ENCODE measurements at places on chromosomes 2 and 18. TPM values are rescaled to one million over a fixed set of nuclear protein-coding genes. Genes with fewer than 3 reads are reported as not detected.
A peak's percentile ranks its signal among the peaks of the same experiment; 100 is the strongest.

- DNase-seq, result no peak
Observed at GRCh38 chr2:186486651-186487647, 889 bp downstream of the ZC3H15 start.

- DNase-seq, result no peak
Observed at GRCh38 chr2:254241-254640, 9.6 kb downstream of the SH3YL1 start.

- no peak for DNase-seq
Observed at GRCh38 chr2:227783404-227784138, 30.1 kb upstream of the CCL20 start.

DNA sequence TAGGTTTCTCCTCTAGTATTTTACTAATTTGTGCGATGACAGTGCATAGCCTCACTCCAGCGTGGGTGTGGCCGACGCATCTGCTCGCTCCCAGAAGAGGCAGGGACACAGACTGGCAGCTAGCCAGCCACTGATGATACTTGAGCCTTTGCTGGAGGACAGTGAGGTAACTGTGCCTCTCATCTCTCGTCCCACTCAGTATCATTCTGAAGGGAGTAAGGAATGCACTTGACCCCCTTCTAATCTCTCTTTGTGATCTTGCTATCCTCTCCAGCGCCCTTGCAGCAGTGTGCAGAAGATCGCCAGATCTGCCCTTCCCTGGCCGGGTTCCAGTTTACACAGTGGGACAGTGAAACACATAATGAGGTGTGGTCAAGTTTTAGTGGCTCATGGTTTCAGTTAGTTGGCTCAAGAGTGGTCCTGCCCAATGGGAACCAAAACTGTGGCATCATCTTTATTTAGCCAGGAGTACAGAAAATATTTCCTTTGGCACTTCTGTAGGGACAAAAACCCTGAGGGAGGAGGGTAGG is 17.5 kb downstream of the NCAPH start:
- no peak for DNase-seq

- DNase-seq, result no peak
Observed at GRCh38 chr2:36446294-36446693, 90.7 kb downstream of the CRIM1 start.

- DNase-seq, result no peak
Observed at GRCh38 chr18:4125224-4125623, 329.9 kb downstream of the DLGAP1 start.

DNA sequence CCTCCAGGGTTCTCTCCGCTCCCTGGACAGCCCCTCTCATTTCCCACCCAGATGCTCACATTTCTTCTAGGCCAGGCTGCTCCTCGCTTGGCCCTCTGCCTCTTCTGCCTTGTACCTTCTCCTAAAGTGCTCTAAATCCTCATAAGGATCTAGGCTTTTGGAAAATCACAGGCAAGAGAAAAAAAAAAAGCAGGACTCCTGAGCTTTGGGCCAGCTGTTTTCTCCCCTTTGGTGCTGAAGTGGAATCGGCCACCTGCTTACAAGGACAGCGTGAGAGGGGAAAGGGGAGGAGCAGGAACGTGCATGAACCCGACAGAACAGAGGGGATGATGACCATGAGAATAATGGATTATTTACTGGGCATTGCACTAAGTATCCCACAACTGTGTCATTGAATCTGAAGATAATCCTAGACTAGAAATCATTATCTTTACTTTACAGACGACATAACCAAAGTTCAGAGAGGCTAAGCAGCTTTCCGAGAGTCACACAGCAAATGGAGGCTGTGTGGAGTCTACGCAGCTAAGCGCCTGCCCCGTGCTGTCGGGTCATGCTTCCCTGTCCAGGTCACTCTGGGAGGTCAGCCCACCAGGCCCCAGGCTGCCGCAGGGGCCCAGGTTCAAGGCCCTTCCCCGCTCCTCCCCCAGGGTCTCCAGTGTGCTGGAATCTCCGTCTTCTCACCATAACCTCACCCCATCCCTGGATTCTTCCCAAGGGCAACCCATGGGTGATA is 141.9 kb downstream of the PXDN start:
- DNase-seq, result no peak

- no peak for DNase-seq
Observed at GRCh38 chr2:232363784-232364615, 14.6 kb upstream of the ALPP start.

DNA sequence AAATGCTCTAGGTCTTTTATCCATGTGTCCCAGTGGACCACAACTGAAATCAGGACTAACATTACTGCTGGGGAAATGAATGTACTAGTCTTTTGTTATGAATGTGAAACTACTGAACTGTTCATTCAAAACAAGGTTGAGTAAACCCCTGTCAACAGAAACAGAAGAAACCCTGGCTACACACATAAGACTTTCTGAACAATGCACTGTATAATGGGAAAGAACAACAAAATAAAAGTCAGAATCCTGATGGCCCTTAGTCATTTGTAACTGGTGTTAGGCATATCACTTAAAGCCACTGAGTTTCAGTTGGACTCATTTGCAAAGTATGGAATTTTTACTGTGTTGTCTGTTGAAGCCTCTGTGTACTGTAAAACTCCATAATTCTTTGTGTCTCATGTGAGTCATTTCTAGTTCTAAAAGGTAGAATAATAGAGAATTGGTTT is 77.0 kb upstream of the UBXN4 start:
- DNase-seq, result no peak

- DNase-seq, result peak; percentile 63
Observed at GRCh38 chr2:55014962-55015939, 35.0 kb downstream of the RTN4 start.

- peak; percentile 88 for DNase-seq
Observed at GRCh38 chr2:10654069-10654468, 35.7 kb downstream of the NOL10 start.

DNA sequence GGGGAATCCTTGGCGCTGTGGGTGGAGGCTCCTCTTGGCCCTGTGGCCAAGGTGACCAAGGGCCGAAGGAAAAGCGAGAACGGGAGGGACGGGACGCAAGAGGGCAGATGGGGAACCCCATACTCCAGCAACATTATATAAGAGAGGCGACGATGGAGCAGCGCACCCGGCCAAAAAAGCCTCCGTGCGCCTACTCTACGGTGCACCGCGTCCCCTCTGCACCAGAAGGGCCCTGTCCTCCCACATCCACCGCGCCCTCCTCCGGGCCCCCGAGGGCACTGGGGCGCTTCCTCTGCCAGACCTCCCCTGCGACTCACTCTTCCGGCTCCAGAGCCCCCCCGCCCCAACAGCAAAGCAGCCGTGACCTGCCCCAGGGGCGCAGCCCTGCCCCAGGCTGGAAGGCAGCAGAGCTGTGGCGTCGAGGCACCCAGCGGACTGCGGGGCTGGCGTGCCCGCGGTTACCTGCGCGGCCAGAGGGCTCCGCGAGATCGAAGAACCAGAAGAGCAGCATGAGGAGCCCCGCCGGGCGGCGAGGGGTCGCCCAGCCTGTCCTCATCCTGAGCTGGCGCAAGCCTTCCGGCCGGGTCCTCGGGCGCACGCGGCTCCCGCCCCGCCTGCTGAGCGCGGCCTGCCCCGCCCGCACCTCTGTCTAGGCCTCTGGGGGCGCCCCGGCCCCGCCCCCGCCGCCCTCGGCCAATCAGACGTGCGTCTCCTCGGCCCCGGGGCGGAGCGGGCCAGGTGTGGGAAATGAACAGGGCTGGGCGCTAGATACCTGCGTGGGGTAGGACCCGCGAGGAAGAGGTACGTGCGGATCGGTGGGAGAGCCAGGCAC is 106.3 kb upstream of the CD302 start:
- DNase-seq, result no peak

DNA sequence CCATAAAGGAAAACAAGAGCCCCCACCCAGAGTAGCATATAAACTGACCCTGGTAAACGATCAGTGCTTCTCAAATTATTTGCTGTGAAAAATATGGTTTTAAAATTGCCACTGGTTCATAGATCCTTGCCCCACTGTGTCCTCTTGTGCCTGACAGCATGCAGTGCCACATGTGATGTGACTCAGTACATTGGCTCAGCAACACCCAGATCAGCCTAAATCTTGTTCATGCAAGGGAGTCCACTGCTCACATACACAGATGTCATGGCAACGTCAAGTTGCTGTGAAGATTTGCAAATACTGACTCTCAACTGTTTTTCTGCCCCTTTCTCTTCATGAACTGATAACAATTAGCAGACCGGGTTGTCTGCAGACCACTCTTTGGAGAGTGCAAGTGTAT is 91.0 kb downstream of the TMEM182 start:
- no peak for DNase-seq

GRCh38 chr2:31088504-31089195 is 49.6 kb downstream of the GALNT14 start:
- DNase-seq, result no peak

GRCh38 chr2:1622521-1623200 is 121.7 kb downstream of the PXDN start:
- no peak for DNase-seq

- DNase-seq, result no peak
Observed at GRCh38 chr18:31399306-31400032, 22.9 kb downstream of the DSG4 start.

DNA sequence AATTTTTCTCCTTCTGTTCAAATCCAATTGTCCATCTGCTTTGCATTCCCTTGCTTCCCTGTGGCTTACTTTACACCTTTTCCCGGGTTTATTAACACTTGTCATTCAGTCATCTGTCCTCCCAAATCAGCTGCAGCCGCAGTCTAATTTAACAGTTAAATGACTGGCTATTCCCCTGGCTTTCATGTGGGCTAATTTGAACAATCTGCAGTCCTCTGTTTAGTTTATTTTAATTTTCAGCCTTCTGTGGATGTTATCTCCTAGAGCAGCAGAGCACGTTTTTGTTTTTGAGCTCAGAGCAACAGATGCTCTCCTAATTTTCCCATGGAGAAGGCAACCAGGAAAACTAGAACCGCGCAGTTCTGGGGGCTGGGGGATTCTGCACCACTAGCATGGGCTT is 55.0 kb downstream of the MEP1B start:
- no peak for DNase-seq

GRCh38 chr18:23669202-23669766 is 6.6 kb upstream of the ANKRD29 start:
- DNase-seq, result no peak

- DNase-seq, result no peak
Observed at GRCh38 chr2:233950078-233950825, 33.1 kb downstream of the TRPM8 start.

GRCh38 chr2:219302412-219302968 is 6.7 kb downstream of the PTPRN start:
- DNase-seq, result no peak

DNA sequence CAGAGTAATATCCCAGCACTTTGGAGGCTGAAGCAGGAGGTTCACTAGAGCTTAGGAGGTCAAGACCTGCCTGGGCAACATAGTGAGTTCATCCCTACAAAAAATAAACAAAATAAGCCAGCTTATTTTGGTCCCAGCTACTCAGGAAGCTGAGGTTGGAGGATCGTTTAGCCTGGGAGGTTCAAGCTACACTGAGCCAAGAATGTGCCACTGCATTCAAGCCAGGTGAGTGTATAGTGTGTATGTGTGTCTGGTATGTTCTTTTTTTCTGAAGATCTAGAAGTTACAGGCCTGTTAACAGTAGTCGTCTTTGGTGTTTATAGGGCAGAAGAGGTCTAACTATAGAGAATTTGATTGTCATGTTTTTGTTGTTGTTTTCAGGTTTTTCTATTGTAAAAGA is 40.2 kb downstream of the ZC3H15 start:
- DNase-seq, result no peak

DNA sequence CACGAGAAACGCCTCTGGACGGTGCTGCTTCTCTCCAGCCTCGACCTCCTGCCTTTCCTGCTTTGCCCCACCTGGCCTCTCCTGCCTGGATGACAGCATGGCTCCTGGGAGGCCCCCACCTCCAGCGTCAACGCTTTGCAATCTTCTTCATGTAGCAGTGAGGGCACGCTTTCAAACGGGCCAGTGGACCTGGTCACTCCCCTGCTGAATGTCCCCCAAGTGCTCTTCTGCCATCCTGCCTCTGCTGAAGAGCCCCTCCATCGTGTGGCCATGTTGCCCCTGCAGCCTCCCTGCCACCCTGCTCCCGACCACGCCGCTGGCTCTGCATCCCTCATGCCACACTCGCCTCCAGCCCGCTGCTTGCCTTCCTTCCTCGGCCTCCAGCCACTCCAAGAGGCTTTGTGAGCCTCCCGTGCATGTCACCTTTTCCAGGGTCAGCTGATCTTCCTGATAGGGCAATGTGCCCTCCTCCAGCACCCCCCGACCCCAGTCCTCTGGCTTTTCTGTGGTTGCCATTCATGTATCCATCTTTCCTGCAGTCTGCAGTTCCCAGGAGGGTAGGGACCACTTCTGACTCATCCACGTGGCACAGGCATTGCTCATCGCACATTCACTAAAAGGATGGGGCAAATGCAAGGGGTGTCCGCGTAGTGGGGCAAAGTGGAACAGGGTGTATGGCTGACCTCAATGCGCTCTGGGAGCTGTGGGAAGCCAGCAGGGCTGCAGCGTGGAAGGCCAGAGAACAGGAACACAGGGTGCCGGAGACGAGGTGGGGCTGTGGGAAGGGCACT is 268.8 kb downstream of the TWIST2 start:
- peak; percentile 74 for DNase-seq

- DNase-seq, result no peak
Observed at GRCh38 chr18:80176334-80177073, 67.4 kb downstream of the ADNP2 start.

DNA sequence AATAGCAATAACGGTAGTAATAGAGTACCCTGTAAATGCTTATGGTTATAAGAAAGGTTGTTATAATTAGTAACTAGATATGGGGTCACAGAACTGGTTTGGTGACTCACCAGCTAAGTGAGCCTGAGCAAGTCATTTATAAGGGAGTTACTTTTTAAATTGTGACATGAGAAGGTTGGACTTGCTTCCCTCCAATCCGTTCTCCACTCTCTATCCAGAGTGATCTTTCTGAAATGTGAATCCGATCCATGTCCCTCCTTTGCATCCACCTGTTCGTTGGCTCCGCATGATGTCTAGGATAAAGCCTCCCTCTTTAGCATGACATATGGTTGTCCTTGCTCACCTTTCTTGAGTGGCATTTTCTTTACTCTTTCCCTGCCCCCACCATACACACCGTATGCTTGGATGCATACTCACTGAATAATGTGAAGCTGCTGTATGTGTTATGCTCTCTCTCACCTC is 83.1 kb downstream of the CDC42EP3 start:
- peak; percentile 72 for DNase-seq

- no peak for DNase-seq
Observed at GRCh38 chr2:230738391-230738811, 25.8 kb downstream of the CAB39 start.

GRCh38 chr18:68354176-68354575 is 360.7 kb downstream of the TMX3 start:
- DNase-seq, result no peak

The MSH2 gene
- 115 TPM for total RNA-seq

The HJURP gene
- 83.2 TPM for total RNA-seq

The GTF3C2 gene
- 67.8 TPM for total RNA-seq

The ATP8B1 gene
- total RNA-seq, result 38.8 TPM

The TMEM200C gene
- not detected for total RNA-seq

The ANKRD29 gene
- 3.8 TPM for total RNA-seq

The DSG1 gene
- total RNA-seq, result not detected

The LYPD6 gene
- total RNA-seq, result 40.4 TPM

The DNER gene
- total RNA-seq, result 68.3 TPM

The ANKRD30B gene
- total RNA-seq, result 26.2 TPM
